ENCODE measurements at places on chromosomes 5 and 9.

DNA sequence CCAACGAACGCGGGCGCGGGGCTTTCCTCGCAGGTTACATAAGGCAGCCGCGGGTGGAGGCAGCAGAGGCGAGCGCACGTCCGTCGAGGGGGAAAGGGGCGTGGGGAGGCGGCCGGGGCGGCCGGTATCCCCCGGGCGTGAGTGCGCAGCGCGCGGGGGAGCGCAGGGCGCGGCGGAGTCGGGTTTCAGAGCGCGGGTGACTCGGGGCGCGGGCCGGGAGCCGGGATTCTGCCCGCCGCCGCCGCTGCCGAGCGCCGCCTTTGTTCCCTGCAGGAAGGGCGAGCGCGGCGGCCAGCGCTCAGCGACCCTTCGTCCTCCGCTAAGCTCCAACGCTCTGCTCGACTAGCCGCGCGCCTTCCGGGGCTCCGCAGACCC, at the start of gene COL15A1:
Gene COL15A1, plus strand, starts transcription at position 226 of the 375 bp plus-strand sequence. CDS start 155 bp downstream, outside the sequence.
- DNase-seq, result peak; percentile 46

GRCh38 chr9:110170357-110171257, 37.4 kb downstream of the C9orf152 start:
- no peak for DNase-seq

GRCh38 chr5:110031402-110032140, 341.8 kb downstream of the MAN2A1 start:
- DNase-seq, result peak; percentile 75

GRCh38 chr9:93451849-93452709, 594 bp downstream of the FAM120A start:
- peak; percentile 36 for DNase-seq

DNA sequence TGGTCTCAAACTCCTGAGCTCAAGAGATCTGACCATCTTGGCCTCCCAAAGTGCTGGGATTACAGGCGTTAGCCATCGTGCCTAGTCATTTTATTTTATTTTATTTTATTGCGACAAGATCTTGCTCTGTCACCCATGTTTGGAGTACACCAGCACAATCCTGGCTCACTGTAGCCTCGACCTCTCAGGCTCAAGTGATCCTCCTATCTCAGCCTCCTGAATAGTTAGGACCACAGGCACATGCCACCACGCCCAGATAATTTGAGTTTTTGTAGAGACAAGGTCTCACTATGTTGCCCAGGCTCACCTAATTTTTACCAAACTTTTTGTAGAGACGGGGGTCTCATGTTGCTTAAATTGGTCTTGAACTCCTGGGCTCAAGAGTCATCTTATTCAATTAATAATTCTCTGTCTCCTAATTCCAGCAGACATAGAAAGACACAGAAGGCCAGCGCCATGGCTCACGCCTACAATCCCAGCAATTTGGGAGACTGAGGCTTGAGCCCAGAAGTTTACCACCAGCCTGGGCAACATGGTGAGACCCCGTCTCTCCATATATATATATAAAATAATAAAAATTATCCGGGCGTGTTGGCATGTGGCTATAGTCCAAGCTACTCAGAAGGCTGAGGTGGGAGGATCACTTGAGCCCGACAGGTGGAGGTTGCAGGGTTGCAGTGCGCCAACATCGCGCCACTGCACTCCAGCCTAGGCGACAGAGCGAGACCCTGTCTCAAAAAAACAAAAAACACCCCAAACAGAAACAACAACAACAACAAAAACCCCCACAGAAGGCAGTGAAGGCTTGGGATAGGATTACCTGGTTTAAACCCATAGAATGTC, 1.0 kb upstream of the UBAP1 start:
- no peak for DNase-seq

DNA sequence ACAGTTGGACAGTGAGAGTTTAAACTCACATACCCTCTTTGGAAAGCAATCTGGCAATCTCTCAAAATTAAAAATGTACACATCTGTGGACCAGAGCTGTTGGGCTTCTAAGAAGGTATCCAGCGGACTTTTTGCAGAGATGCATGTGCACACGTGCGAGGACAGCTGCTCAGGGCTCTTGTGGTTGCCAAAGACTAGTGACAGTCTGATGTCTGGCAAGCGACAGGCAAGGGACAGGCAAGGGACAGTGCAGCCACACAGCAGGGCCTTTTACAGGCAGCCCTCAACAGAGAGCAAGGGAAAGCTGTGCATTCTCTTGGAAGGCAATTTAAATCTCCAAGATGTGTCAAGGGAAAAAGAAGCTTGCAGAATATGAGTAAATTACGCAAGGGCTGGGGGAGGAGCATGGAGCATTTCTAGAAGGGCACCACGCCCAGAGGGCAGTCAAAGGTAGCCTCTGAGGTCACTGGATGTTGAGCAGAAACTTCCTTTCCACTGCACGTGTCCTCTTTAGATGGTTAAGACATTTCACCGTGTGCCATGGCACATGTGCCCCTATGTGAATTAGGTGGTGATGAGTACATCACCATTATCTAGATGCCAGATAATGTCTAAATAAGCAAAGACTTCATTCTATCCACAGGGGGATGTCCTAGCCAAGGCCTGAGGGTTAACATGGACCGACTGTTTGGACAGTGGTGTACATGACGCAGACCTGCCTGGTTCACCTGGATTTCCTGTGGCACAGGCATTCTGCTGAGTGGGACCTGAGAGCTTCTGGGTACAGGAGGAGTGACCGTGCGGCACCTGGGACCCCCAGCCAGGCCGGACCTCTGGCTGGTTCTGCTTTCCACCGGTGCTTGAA, 9.1 kb downstream of the GFPT2 start:
- no peak for DNase-seq

DNA sequence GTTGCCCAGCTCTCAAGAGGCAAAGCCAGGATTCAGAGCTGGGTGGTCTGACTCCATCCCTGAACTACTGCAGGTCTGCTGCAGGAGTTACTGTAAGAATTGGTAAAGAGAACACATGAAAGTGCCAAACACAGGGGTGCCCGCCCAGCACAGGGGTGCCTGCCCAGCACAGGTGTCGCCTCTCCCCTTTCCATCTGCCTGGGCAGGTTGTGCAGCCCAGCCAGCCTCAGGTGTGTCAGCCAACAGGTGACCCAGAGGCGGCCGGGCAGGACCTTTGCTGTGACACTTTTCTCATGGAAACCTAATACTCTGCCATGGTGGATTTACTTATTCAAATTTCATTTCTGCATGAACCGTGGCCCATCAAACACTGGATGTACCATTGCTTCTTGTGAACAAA, 289.7 kb upstream of the IRX4 start:
- no peak for DNase-seq

DNA sequence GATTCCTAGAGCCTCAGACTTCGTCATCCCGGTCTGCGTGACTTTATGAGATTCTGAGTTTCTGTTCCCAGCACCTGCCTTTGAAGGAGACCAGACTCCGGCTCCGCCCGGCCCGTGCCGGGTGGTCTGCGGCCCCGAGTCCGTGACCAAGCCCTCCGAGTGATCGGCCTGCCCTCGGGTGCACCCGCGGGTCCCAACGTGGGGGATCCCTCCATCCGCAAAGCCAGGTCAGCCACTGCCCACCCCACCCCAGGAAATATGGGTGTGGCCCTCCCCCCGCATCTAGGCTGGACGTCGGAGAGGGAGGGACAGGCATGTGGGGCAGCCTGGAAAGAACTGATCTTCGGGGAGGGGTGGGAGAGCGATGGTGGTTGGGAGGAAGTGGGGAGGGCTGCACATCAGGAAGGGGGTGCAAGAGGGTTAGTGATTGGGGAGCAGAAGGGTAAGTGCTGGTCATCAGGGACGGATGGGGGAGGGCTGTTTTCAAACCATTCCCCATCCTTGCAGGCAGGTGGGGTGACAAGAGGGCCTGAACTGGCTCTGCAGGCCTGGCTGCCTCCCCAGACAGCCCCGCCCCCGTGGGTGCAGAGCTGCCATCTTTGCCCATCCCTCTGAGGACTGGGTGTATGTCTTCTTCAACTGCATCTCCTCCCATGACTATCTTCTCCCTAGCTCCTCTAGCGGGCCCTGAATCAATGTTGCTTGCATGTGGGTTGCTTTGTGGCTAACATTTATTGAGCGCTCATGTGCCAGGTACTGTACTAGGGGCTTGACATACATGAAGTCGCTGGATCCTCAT, 747 bp downstream of the LRSAM1 start:
- peak; percentile 35 for DNase-seq

DNA sequence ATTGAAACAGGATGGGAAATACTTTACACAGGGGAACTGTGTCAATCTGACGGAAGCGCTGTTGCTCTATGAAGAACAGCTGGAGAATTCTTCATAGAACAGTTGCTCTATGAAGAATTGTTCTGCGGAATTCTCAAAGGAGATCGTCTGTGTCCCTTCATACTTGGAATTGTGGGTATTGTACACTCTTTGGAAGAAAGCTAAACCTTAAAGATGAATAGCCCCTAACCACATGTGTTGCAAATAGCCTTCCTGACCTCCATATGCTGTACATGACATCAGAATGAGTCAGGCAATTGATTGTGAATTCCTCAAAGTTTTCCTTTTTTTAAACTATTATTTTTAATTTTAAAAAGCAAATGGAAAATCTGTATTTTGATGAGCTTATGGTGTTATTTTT, 15.6 kb downstream of the NIM1K start:
- no peak for DNase-seq

DNA sequence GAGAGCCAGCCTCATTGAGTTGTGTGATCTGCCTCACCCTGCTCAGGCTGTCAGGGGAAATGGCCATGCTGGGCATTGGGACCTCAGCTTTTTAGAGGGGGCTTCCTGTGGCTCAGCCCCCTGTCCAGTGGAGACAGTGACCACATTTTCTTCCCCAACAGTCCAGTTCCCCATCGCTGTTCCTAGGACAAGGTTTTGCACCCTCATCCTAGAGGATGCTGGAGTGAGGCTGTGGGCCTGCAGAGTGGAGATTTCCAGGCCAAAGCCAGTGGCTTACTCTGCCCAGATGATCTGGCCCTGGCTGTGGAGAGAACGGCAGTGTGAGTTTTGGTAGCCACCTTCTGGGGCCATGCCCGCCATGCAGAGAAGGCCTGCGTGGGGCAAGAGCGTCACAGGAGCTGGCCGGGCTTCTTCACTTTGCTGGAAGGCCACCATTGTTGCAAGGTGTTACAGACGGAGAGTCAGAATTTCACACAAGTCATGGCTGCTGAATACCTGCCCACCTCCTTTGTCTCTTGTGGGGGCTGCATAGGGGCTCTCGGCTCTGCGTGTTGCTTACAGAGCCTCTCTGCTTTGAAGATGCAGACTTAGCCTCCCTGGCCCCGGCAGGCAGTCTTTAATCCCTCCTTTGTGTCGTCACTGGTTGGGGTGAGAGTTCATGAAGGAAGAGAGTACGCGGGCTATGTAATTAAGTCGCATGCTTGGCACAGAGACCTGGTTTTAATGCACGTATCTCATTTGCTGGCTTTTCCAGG, 35.2 kb upstream of the PITX1 start:
- DNase-seq, result no peak

GRCh38 chr5:80072103-80073073, 37.2 kb downstream of the THBS4 start:
- no peak for DNase-seq

- DNase-seq, result no peak
Observed at GRCh38 chr9:125429476-125430160, 168.0 kb downstream of the GAPVD1 start.

- peak; percentile 18 for DNase-seq
Observed at GRCh38 chr5:35853631-35854030, 3.1 kb upstream of the IL7R start.

GRCh38 chr9:33750839-33751339, 44.5 kb upstream of the PRSS3 start:
- no peak for DNase-seq

DNA sequence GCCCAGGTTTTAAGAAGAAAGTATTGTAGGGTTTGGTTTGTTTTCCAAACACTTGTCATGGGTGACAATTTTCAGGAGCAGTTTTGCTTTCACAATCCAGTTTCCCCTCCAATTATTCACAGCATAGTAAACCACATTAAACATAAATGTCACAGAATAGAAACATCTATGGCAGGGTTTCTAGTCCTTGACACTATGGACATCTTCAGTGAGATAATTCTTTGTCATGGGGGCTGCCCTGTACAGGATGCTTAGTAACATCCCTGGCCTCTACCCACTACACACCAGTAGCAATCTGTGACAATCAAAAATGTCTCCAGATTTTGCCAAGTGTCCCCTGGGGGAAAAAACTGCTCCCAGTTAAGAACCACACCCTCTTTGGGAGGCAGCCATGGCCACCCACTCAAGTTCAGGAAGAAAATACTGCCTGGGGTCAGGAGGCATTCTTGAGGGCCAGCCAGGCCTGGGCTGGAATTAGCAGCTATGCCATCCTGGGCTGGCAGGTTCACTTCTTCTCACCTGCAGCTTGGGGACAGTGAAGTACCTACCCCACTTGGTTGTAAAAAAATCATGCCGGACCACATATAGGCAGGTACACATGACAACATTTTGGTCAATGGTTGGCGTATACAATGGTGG, 116.3 kb downstream of the HSD17B3 start:
- DNase-seq, result no peak

GRCh38 chr9:95000821-95001220, 274.3 kb downstream of the AOPEP start:
- no peak for DNase-seq

DNA sequence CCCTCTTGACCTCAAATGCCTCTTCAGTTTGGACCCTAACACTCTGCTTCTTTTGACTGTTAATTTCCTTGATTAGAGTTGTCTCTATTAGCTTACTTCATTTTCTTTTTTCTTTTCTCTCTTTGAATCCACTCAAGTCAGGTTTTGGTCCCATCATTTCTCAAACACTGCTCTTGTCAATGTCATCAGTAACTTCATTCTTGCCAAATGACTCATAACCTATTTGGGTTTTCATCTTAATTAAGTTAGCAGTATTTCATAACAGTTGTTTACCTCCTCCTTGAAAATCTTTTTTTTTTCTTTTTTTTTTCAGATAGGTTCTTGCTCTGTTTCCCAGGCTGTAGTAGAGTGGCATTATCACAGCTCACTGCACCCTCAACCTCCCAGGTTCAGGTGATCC, 119.6 kb downstream of the PARP8 start:
- DNase-seq, result no peak

- DNase-seq, result no peak
Observed at GRCh38 chr5:79008362-79008761, 23.3 kb upstream of the ARSB start.

GRCh38 chr9:84538879-84539278, 130.7 kb upstream of the NTRK2 start:
- no peak for DNase-seq

DNA sequence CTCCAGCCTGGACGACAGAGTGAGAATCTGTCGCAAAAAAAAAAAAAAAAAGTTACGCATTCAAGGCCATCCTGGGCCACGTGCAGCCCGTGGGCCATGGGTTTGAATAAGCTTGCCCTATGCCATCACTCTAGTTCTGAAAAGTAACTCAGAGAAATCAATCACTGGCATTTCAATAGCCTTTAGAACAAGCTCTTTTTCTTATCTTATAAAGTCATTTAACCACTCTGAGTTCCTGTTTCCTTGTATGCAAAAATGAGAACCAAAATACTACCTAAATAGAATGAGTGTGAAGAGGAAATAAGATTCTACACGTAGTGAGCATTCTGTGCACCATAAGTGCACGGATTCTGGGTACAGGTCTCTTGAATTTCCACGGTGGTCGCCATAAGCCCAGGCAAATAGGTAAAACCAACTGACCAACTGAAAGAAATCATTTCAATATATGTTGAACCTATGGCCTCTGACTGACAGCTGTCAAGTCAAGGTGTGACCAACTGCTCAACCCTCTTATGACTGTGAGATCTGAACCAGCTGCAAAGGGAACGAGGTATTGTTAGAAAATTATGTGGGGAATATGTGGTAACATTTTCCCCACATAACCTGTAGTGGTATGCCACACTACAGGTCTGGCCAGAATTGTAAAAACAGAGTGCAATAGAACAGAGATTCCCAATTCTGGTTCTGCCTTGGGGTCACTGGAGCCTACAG, 143.9 kb upstream of the LHFPL2 start:
- no peak for DNase-seq

Data from NCI-H2171 treated with DMSO at 0.1 percent for 48 hours (cell line).